ENCODE measurements at places on chromosomes 1 and 21.

GRCh38 chr1:56189946-56190805 is 389.2 kb downstream of the PLPP3 start:
- DNase-seq: no peak

DNA sequence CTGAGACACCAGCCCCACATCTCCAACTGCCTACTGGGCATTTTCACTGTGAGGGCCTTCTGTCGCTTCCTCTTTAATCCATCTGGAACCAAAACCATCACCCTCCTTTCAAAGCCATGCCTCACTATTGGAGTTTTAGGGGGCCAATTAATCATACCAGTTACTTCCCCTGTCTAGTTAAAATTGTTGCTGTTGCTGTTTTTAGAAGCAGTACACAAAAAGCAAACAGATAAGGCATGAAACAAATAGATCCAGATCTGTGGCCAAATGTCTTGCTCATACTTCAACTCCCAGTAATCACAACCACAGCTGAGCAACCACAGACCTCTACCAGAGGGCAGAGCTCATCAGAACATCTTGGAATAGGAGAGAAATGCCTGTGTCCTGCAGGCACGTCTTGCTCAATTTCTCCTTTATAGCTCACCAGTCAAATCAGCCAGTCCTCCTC is 133.8 kb upstream of the C1orf105 start:
- peak; percentile 19 for DNase-seq

DNA sequence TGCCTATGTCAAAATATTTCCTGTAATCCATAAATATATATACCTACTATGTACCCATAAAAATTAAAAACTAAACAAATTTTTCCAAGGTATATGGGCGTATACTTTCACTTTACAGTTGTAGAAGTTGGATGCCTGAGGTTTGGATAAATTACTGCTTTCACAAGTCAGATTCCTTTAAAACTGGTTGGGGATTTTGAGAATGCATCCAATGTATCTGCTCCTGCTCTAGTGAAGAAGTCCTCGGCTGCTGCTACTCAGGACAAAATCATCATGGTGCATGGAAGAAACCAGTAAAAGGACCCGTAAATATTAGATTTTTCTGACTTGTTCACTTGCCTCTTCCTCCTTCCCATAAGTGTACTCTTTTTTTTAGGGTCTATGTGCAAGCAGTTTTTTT is 841.1 kb downstream of the USP25 start:
- no peak for DNase-seq

DNA sequence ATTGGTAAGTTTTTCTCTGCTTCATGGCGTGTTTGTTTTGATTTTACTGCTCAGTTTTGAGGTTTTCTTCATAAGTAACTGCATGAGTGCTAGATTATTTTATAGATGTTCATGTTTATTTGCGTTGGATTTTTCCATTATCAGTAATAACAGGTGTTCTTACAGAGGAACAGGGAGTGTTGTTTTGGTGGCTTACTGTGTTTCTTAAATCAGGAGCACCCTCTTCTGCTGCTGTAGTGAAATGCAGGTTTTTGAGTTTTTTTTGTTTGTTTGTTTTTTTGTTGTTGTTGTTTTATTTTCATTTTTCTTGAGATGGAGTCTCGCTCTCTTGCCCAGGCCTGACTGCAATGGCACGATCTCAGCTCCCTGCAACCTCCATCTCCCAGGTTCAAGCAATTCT is 32.6 kb downstream of the CTBS start:
- DNase-seq: peak; percentile 54

DNA sequence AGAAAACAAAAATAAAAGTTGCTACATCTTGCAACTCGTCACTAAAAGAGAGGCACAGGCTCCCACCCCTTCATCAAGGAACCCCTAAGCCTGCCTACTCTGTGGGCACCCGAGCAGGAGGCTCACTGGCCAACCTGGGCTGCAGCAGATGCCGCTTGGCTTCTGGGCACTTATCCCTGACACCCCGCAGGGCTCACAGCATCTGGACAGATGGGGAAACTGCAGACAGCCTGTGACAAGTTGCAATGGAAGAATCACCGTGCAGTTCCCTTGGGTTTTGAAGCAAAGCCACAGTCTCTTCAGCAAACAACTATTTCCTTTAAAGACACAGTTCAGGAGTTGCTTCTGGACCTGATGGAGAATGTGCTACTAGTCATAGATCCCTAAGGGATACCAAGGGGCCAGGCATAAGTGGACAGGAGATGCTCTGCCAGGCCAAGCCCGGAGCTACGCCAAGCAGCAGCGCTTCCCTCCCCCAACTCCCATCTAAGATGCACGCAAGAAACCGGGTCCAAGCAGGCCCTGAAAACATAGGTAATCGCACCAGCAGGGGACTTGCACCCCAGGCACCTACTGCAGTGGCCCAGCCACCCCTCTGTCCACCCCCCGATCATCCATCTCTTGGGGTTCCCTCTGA is 170.6 kb downstream of the NPHP4 start:
- DNase-seq: no peak

DNA sequence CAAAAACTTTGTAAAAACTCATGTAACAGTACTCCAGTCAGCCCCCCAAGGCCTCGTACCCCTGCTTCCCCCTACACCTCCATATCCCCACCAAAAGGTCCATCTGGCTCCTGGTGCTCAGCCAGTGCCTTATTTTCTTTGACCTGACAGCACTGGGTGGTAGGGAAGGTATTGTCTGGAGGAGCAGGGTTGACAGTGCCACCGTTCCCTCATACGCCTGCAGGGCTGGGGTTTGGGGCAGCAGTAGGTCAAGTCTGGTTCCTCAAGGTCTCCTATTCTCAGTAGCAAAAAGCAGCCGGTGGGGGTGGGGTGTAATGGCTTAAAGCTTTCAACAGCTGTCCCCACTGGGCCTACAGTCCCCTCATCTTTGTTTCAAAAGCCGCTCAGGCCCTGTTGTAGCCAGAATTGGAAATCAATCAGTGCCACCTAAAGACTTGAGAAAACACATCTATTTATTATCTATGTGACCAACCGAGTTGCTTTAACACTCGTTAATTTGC is 25.3 kb upstream of the TTF2 start:
- DNase-seq: no peak

DNA sequence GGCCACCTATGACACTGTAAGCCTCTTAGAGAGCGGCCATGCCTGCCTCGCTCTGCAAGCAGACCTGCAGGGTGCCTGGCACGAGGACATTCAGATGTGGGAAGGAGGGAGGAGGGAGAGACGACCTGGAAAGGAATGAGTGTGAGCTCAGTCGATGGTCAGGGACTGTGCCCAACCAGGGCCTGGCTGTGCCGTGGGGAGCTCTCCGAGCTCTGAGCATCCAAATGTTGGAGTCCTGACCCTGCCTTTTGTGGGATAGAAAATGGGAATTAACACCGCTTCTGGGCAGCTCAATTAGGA is 7.3 kb downstream of the CSTB start:
- no peak for DNase-seq

- peak; percentile 64 for DNase-seq
These were observed 90.5 kb downstream of the LIPI start for GRCh38 chr21:14120091-14120734.

- no peak for DNase-seq
These were observed 10.4 kb downstream of the ZNF697 start for GRCh38 chr1:119637710-119638109.

DNA sequence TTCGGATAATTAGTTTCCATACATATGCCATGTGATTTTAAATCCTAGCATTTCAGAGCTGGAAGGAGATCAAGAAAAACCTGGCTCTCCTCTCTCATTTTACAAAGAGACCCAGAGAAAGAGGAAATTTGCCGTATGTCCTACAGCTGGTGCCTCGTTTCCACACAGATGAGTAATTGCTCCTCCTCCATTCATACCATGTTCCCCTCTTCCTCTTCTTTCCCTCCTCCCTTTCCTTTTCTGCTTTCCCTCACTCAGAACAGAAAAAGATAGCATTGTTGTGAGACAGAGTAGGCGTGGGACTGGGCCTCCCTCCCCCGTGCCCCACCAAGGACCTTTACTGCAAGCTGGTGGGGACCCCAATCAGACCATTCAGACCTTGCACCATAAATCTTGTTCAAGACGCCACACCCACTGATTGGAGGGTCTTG is 13.7 kb upstream of the SLC44A3 start:
- peak; percentile 36 for DNase-seq

DNA sequence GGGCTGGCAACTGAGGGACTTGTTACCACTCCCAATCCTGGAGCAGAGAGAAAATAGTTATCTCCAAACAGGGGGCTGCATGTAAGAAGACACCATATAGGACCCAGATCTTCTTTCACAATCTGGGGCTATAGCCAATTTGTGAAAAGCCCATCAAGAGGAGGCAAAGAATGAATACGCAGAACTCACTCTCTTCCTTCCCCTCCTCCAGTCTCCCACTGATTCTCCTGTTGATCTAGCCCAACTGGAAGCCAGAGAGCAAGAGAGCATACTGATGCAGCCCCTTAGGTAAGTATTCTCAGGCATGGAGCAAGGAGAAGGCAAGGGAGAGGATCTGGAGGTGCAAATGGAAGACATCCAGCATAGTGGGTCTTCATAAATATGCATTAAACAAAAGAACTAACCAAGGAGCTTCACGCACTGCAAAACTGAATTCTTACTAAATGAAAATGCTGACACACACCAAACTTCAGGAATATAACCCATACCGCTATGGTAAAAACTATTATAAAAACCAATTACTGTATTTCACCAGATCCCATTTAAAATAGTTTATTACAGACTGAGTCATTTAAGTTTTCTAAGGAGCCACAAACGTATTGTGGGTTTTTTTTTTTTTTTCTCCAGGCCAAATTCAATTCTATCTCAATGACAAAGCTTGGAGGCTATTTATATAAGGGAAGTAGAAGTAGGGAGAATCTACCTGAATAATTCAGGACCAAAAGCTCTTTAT is 15.5 kb upstream of the HMGB4 start:
- no peak for DNase-seq

GRCh38 chr1:98898940-98899339 is 105.7 kb downstream of the PLPPR5 start:
- DNase-seq: no peak

DNA sequence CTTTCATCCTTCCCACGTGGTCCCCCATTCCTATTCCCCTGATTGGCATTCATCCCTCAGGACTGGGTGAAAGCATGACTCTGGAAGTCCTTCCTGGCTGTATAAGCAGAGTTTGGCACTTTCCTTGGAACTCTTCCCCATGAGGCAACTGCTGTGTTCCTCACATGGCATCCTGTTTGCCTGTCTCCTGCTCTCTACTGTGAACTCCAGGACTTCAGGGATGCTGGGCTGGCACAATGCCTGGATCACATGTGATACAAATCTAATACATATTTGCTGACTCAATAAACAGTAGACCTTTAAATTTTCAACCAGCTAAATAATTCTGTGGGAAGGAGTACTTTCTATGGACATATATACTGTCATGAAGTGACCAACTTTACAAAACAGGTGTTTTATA is 46.8 kb upstream of the EDEM3 start:
- DNase-seq: no peak

GRCh38 chr1:47711848-47712492 is 274.1 kb downstream of the FOXD2 start:
- DNase-seq: no peak

DNA sequence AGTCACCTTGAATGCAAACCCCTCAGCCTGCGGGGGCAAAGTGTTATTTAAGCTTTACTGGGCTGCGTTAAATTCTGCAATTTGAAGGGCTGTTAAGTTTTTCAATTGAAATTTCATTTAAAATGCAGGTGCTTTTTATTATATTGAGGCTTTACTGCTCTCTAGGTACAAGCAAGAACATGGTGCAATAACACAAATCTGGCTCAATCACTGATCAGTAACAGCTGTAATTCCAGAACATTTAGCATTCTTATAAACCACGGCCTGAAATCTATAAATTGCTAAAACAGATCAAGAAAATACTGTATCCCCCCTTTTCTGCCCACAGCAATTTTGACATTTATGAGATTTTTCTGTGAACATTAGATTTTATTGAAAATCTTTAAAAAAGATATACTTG is 322.8 kb downstream of the KCTD3 start:
- no peak for DNase-seq

- DNase-seq: no peak
These were observed 4.6 kb downstream of the LPGAT1 start for GRCh38 chr1:211825980-211826379.

DNA sequence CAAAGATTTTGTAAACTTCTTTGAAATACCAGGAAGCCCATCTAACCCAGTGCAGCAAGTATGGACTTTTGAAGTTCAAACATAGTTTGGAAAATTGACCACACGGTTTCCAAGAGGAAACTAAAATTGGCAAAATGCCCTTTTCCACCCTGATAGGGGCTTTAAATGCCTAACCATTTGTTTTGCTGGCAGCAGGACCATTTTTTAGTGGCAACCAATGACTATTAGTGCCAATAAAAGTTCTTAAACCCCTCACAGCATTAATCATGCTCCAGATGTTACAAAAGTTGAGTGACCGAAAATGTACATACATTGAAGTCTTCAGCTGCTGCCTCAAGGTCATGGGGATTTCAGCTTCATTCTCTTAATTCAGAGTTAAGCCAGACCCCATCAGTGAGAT is 46.4 kb upstream of the ENAH start:
- no peak for DNase-seq

GRCh38 chr1:231139659-231140654 is 21.9 kb upstream of the TRIM67 start:
- DNase-seq: no peak

GRCh38 chr1:93662481-93663207 is 19.0 kb downstream of the BCAR3 start:
- no peak for DNase-seq

GRCh38 chr1:50140182-50140447 is 31.4 kb downstream of the ELAVL4 start:
- no peak for DNase-seq

DNA sequence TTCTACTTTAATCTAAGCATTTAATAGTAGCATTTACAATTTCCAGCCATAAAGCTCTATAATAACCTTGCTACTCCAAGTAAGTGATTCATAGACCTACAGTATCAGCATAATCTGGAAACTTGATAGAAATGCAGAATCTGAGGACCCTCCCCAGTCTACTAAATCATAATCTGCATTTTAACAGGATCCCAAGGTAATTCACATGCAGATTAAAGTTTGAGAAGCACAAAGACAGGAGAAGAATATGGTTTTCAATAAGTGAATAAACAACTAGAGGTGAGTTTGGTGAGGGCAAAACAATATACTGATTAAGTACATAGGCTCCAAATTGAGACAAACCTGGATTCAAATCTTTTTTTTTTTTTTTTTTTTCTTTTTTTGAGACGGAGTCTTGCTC is 57.4 kb downstream of the PRPF38A start:
- no peak for DNase-seq

DNA sequence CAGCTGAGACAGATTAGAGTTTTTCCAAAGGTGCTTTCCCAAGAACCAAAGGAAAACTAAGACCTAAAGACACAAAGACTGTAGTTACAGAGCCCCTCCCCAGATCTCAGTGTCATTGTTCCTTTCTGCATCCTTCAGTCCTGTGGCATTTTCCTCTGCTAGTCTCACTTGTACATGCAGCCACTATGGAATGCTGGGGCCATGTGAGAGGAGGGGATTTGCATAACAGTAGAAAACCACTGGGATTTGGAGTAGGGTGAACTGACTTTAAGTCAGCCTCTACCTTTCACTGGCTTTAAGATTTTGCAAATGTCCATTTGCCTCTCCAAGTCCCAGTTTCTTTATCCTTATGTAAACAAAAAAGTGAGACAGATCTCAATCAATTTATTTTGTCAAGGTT is 119.4 kb upstream of the F3 start:
- no peak for DNase-seq

- no peak for DNase-seq
These were observed 52.8 kb downstream of the SLX9 start for GRCh38 chr21:44992608-44993031.
